Prostate gland (tissue), 2 donors: ENCODE measurements at places on chromosomes 11 and 22.

DNA sequence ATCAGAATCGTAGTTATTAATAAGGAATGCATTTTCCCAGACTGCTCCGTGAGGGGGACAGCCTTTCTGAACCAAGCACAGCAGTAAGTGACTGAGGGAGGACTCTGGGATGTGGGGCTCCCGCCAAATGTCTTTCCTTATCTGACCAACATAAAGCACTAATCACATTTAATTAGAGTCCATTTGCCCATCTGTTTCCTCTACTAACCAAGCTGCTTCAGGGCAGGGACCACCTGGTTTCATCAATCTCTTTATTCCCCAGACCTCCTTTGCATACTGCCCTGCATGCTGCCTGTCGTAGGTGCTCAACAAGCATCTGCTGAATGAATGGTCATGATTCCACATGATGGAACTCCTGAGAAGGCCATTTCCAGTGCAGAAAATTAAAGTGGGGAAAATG lies 29.4 kb downstream of the SMCO4 start:
- DNase-seq, result no peak

- DNase-seq, result no peak
Observed at GRCh38 chr11:77155082-77155475, 27.0 kb downstream of the MYO7A start.

- no peak for DNase-seq
Observed at GRCh38 chr22:24118689-24119384, 62.5 kb upstream of the SUSD2 start.

- DNase-seq, result no peak
Observed at GRCh38 chr11:4095509-4096230, 1.1 kb downstream of the RRM1 start.

GRCh38 chr11:2091786-2092463 lies 47.3 kb downstream of the IGF2 start:
- no peak for DNase-seq

- no peak for DNase-seq
Observed at GRCh38 chr11:45079943-45080719, 66.3 kb upstream of the PRDM11 start.

GRCh38 chr22:30459181-30460052 lies 12.4 kb downstream of the SEC14L3 start:
- DNase-seq, result no peak

GRCh38 chr11:35232891-35233330 lies 93.9 kb downstream of the CD44 start:
- no peak for DNase-seq

- DNase-seq, result no peak
Observed at GRCh38 chr11:2666828-2667570, 32.8 kb downstream of the KCNQ1OT1 start.

DNA sequence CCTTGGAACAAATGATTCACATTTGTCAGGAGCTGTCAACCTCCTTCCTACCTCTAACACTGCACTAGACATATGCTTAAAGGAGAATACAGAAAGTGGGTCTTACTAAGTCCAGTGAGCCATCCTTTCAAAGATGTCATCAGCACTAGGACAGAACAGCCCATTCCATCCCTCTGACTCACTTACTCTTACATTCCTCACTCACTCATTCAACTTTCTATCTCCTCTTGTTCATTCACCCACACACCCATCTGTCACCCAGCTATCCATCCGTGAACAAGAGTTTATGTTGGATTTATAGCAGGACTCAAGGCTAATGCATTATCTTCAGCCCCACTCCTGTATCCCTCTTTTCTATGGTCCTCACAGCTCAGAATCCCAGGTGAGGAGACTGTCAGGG lies 9.1 kb downstream of the INSC start:
- DNase-seq, result no peak

GRCh38 chr11:59822989-59823566 lies 12.5 kb upstream of the MRPL16 start:
- DNase-seq, result no peak

GRCh38 chr11:10857459-10857708 lies 469 bp downstream of the ZBED5 start:
- no peak for DNase-seq

DNA sequence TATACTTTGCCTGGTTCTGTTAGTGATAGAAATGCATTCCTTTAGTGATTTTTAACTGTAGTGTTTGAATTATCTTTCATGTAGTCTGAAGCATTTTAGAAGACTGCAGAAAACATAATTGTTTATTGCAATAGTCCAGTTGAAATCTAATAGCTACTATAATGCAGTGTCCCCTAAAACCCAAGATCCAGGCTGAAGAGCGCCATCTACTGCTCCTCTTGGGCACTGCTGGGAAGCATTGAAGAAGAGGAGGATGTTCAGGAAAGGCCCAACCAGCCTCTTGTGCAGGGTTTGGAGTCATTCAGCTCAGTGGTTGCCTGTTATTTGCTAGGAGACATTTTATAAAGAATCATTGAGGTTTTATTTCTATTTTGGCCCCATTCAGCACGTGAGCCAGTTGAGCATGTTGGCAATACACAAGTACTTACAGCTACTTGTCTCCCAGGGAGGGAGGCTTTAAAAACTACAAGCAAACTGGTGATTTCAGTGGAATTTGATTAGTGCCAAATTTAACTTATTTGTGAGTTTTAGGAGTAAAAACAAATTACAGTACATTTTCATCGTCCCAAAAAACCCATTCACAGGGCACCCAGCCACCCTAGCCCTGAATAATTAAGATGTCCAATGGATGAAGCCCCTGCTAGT lies 74.9 kb upstream of the HORMAD2 start:
- DNase-seq, result peak; percentile 66

DNA sequence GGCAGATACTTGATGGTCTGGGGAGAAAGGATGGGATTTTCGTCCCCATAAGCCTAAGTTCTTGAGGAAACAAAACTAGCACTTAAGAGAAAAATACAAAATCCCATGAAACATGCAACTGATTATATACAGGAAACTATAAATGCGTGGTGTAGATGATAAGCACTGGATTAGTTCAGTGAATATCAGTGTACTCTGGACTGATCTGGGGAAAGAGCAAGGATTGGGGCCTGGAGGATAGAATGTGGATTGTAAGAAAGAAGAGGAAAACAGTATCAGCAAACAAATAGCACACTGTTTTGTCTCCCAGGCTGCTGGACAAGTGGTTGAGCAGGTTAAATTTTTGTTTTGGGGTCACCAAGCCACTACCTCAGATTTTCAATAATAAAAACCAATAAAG lies 49.8 kb downstream of the DCUN1D5 start:
- no peak for DNase-seq

- DNase-seq, result no peak
Observed at GRCh38 chr11:77072851-77073327, 6.1 kb downstream of the CAPN5 start.

- DNase-seq, result no peak
Observed at GRCh38 chr11:72599325-72600117, 74.7 kb downstream of the PDE2A start.

DNA sequence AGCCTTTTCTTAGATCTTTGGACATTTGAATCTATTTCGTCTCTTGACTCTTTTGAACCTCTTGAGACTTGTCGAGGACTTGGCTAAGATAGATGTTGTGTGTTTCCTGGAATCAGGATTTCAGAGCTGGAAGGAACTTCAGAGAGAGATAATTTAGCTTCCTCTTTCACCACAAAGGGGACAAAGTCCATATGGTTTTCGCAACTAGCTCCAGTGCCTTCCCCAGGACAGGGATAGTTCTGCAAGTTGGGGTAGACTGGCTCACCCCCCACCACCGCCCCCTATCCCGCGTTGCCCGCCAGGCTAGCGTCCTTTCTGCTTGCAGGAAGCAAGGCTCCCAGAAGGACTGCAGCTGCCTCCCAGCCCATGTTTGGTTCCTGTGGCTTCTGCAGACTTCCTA lies 75.7 kb upstream of the MYO18B start:
- no peak for DNase-seq

DNA sequence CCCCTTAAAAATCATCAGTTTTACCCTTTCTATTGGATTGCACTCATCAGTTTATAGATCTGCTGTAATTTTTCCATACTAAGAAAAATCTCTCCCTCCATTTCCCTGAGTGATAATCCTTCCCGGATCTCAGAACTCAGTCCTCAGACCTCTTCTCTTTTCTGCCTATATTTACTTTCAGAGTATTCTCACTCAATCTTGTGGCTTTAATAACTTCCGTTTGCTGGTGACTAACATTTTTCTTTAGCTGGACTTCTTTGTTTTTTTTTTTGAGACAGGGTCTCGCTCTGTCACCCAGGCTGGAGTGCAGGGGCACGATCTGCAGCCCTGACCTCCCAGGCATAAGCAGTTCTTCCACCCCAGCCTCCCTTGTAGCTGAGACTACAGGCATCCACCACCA lies 10.4 kb downstream of the ATXN10 start:
- DNase-seq, result no peak

DNA sequence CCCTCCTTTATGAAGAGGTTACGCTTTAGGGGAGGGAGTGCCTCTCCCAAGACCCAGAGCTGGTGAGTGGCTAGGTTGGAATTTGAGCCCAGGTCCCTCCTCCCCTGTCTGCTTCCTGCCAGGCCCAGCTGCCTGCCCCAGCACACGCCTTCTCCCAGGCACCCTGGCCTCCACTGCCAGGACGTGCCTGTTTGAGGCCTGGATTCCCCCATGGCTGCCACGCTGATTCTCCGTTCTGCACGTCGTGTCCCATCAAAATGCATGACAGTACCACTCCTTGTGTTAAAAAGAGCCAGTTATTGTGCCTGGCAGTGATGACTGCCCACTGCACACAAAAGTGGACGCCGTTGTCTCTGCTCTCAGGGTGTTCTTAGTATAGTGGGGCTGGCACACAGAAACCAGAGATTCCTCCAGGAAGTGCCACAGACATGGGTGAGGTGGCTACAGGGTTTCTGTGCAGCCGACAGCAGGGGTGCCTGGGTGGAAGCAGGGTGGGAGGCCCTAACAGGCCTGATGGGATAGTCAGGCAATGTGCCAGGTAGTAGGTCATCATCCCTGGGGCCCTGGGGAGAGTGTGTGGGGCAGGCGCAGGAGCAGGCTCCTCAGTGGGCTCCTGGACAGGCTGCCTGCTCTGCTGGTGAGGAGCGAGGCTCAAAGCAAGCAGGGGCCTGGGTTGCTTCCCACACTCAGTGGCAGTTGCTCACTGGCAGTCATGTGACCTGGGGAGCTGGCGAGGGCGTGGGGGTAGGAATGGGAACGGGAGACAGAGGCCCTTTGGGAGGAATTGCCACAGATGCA lies 24.2 kb downstream of the MED15 start:
- peak; percentile 52 for DNase-seq

- peak; percentile 26 for DNase-seq
Observed at GRCh38 chr11:118415739-118416068, 14.3 kb downstream of the ATP5MG start.

- no peak for DNase-seq
Observed at GRCh38 chr11:96098511-96099241, 174.8 kb upstream of the MTMR2 start.

- DNase-seq, result no peak
Observed at GRCh38 chr11:6771926-6772893, at the start of gene OR2AG2. OR2AG2 (minus strand) TSS chr11:6771976; CDS start chr11:6768957, 3,019 bp downstream.

DNA sequence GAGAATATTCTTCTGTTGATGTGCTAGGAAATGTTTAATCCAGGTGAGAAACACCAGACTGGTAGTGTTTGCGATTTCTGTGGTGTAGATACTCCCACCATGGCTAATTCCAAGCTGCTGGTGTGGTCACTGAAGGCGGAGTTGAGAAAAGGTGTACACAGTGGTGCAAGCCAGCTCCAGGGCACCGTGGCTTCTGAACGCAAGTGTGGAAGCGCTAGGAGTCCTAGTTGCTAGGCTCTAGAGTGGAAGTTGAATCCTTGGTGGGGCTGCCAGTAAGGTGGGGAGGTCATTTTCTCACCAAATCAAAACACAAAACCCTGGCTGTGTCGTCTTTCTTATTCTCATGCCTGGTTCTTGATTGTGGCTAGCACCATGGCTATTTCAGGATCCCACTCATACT lies 61.6 kb downstream of the ZBTB16 start:
- no peak for DNase-seq

- DNase-seq, result no peak
Observed at GRCh38 chr11:87256694-87257340, 219.1 kb downstream of the TMEM135 start.

- DNase-seq, result no peak
Observed at GRCh38 chr22:31814942-31815341, 61.1 kb downstream of the DEPDC5 start.

- DNase-seq, result no peak
Observed at GRCh38 chr11:66115638-66116301, 45.7 kb downstream of the PACS1 start.

DNA sequence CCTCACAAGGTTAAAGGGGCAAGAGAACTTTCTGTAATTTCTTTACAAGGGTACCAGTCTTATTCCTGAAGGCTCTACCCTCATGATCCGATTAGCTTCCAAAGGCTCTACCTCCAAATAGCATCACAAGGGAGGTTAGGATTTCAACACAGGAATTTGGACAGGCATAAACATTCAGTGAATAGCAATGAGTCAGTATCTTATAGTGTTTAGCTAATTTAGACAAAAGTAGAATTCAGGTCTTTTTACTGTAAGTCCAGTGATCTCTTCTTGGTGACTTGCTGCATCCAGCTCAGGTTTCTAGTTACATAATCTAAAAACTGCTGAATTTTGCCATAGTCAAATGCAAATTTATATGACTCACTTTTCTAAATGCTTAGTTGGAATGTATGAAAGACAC lies 1995.6 kb upstream of the RAG2 start:
- no peak for DNase-seq

DNA sequence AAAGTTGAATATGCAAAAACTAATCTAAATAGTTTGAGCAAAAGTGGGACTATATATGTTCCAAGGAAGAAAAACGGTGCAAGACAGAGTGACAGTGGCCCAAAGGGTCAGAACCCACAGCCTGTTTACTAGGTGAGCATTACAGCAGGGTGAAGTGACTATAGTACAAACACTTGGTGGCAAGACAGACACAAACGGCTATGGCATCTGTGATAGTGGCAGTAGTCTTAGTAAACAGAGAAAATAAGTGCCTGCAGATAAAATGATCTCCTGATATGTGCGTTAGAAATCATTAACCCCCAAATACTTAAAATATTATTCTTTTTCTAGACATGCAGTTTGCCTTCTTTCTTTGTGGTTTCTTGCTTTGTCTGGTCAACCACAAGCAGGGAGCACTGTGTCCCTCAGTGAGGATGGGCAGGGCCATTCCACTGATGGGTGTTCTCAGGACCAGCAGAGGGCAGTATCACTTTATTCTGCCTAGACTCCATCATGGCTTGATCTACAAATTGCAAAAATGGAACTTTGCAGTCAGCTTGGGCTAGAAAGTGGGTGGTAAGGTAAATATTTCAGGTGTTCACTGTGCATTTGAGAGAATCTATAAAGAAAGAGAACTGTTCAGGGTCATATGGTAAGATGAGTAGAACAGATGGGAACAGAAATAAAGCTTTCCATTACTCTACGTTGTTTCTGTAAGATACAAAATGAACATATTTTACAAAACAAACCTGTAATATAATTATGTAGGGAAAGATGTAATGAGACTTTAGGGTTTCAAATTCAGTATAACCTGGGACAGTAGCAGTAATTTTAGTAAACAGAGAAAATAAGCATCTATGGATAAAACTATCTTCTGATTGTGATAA lies 198.2 kb downstream of the SWAP70 start:
- peak; percentile 34 for DNase-seq

DNA sequence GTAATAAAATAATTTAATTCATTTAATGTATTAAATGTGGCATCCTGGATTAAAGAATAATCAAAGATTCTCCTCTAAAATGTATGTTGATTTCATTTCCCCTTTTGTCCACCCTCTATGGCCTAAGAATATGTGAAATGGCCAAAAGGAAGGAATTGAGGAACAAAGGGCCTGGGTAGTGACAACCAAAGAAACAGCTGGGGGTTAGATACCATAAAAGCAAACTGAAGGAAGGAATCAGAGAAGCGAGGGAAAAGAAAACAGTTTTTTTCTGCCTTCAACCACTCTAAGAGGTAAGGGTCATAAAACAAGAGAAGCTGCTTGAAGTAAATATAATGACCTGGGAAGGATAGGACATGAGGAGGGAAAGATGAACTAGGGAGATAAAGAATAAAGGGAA lies 139.3 kb downstream of the FAM76B start:
- DNase-seq, result no peak
